ENCODE measurements at places on chromosomes 1 and 21. TPM values are rescaled to one million over a fixed set of nuclear protein-coding genes. Genes with fewer than 3 reads are reported as not detected.

Gene TBX15
- 0.24 TPM for total RNA-seq

Gene LCE1C
- total RNA-seq, result not detected

Gene PLEKHA6
- total RNA-seq, result 3.7 TPM

Gene GRIK1
- total RNA-seq, result not detected

Gene ENO1
- total RNA-seq, result 2,475 TPM

Gene NEK2
- 15.0 TPM for total RNA-seq

Gene PRAMEF4
- not detected for total RNA-seq

Gene ZMYND12
- 0.96 TPM for total RNA-seq

Gene TRIM45
- total RNA-seq, result 2.5 TPM

Gene GCSAML
- not detected for total RNA-seq

Gene CCDC190
- total RNA-seq, result not detected

Gene PAQR6
- total RNA-seq, result 2.1 TPM

Gene NR5A2
- total RNA-seq, result 4.7 TPM

Gene SASS6
- 3.0 TPM for total RNA-seq
